AG10803 (cell line): ENCODE measurements at places on chromosomes 4 and X.

DNA sequence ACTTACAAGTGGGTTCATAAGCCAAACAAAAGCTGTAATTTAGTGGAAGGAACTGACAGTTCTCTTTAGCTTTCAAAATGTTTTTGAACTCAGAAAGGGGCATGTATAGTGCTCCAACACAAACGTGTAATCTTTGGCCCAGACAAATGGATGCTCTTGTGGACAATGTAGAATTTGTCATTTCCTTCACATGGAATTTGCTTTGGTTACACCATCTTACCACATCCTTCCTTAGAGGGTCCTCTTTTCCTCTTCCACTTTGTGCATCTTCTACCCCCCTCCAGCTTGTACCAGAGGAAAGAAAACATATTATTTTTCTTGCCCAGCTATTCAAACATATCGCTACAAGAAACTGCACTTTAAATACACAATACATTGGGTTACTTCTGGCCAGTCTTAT, 42.4 kb downstream of the MEPE start:
- no peak for DNase-seq

DNA sequence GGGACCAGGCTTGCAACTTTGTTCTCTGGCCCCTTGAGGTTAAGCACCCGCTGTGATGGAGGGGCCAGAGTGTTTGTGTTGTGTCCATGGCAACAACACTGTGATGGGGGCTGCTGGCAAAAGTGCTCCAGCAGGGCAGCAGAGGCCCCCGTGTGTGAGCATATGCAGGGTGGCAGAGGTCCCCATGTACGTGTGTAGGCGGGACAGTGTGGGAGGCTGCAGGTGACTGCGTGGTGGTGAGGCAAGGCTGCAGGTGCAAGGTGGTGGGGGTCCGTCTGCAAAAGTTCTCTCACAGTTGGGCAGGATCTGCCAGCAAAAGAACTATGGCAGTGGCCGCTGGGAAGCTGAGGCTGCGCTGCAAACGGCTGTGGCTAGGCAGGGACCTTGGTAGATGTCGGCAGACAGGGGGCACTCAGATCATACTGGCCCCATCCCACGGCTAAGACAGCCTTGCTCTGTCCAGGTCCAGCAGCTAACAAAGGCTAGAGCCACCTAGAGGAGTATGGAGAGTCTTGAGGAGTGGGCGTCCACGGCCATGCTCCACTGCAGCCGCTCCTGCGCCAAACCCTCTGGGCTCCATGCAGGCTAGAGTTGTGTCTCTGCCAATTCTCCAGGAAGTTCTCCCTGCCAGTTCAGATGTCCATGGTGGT, 46.8 kb upstream of the PASD1 start:
- no peak for DNase-seq

- peak; percentile 6 for DNase-seq
Observed at GRCh38 chr4:13399257-13399656, 84.9 kb downstream of the RAB28 start.

GRCh38 chr4:25013756-25014661, 16.7 kb downstream of the LGI2 start:
- DNase-seq: no peak

GRCh38 chrX:154484255-154485149, 1.9 kb downstream of the UBL4A start:
- no peak for DNase-seq

DNA sequence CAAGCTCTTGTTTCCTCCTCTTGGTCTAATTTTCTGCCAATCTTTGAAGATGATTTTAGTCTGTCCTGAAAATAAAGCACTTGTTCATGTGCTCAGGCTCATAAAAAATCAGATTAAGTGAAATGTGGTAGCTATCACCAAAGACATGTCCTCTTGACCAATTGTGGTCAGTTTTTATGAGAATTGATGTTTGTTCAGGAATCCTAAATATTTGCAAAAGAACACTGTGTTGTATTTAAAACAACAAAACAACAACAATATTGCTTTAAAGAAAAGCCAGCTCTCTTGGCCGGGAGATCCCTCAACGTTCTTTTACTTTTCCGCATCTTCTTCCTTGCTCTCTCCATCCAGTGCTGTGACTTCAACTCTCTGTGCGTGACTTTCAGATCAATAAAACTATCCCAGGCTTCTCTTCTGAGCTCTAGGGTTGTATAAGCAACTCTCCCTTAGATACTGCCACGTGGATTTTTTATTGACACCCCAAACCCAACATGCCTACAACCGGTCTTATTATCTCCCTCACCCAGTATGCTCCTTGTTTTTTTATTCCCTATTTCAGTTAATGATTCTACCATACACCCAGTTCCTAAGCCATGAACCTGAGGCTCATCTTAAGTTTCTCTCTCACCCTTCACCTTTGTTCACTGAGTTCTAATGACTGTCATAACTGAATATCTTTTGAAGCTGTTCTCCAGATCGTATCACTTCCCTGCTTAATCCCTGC, 309.9 kb downstream of the ARHGAP10 start:
- DNase-seq: no peak

GRCh38 chrX:37349221-37350033, at the start of gene PRRG1:
TSS of gene PRRG1 (plus strand) at chrX:37349364. CDS start at chrX:37406250, 56,886 bp downstream.
- peak; percentile 79 for DNase-seq

GRCh38 chrX:103431316-103431715, 55.0 kb downstream of the BEX3 start:
- no peak for DNase-seq

DNA sequence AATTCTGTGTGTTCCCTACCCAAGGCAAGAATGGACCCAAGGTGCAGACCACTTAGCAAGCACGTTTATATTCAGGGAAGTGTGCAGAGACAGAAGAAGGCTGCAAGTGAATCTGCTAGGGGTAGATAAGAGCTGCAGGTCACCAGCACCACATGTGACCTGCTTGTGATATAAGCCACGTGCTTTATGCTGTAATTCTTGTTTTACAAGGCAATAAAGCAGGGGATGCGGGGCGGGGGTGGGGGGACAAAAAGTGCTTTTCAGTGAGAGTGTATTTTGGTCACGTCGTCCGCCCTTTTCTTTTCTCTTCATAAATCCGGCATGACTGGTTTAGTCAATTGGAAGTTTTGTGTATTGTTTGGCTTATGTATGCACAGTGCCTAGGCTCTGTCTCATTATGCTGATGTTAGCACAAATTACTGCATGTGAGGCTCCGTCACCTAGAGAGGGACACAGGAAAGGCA, 192.7 kb downstream of the RBMX2 start:
- no peak for DNase-seq

DNA sequence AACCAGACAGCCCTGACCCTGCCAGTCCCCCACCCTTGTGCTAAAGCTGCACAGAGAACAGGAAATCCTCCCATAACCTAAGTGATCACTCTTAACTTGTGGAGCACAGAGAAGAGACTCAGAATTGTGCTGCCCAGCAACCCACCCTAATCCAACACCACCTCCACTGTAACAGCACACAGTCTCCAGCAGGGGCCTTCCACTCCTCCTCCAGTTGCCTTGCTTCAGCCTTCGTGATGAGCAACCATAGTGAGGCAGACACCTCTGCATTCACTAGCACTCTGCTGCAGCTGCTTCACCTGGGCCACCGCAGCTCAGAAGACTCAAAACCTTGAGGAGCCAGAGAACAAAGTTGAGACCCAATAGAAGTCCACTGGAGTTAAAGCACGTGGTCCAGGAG, 7.9 kb upstream of the UGT2B4 start:
- DNase-seq: no peak

DNA sequence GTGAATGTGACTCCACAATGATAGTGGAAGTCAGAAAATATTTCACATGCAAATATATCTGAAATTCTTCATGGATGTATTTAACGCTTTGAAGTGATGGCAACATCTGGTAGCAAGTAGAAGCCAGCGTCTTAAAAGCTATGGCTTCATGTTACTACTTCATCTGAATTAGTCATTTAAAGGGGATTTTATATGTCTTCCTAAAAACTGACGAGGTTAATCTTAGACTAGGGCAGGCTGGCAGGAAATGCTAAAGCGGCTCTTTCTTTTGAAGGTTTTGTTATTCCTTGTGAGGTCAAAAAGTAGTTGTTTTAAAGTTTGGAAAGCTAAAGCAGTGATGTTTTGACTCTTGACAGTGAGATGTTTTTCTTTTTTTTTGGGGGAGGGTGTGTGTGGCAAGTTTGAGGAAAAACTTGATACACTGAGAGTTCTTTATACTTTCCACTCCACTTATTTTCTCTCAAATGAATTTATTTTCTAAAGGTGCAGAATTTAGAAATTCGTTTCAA, 22.6 kb downstream of the PLS3 start:
- DNase-seq: peak; percentile 54

GRCh38 chr4:37225778-37226177, 18.8 kb upstream of the NWD2 start:
- DNase-seq: no peak

- no peak for DNase-seq
Observed at GRCh38 chr4:174248407-174248806, 35.1 kb downstream of the FBXO8 start.

GRCh38 chr4:152992466-152992865, 56.3 kb downstream of the FHDC1 start:
- DNase-seq: no peak

DNA sequence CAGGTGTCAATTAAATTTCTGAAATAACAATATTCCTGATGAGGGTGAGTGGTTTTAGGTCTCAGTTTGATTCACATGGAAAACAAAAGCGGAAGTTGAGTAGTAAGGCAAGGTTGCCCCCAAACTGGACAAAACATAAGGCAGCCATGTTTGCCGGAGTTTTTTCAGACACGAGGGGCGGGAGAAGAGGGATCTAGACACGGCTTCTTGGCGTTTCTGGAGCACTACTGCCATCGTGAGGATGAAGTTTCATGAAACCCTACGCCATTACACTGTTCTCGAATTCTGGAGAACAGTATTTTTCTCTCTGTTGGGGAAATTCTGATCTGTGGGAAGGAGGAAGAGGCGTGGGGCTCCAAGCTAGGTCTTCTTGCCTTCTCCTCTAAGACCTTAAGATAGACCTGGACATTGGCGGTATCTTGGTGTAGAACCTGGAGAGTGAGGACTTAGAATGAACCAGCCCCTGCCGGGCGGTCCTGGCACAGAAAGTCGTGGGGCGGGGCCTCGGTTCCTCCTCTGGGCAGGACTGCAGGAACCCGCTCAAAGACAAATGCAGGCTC, 160.3 kb downstream of the OR13H1 start:
- DNase-seq: peak; percentile 5

DNA sequence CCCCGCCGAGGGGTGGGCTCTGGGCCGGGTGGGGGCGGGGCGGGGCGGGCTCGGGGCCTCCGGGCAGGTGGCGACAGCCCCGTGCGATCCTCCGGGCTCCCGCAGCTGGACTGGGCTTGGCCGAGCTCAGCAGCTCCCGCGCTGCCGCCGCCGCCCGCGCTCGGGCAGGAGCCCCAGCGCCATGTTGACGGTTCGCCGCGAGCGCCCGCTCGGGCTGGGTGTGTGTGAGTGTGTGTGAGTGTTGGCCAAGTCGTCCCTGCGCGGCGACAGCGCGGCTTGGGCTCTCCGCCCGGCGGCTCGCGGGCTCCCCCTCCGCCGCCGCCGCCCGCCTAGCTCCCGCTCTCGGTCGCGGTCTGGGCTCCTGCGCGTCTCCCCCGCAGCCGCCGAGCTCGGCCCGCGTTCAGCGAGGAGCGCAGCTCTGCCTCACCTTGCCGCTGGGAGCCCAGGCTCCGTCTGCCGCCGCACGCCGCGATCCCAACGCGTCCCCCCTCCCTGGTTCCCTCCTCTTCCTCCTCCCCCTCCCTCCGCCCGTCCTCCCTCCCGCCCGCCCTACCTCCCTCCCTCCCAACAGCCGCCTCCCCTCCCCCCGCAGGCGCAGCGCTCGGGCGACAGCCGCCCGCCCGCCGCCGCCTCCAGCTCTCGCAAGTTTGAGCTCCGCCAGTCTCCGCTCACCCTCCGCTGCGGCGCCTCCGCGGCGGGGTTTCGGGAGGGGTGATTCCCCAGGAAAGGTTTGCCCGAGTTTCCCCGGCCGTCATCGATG, at the start of gene BCOR:
Gene BCOR, minus strand, starts transcription at position 455 of the 760 bp plus-strand sequence. CDS start 20,029 bp downstream, outside the sequence.
- peak; percentile 72 for DNase-seq

DNA sequence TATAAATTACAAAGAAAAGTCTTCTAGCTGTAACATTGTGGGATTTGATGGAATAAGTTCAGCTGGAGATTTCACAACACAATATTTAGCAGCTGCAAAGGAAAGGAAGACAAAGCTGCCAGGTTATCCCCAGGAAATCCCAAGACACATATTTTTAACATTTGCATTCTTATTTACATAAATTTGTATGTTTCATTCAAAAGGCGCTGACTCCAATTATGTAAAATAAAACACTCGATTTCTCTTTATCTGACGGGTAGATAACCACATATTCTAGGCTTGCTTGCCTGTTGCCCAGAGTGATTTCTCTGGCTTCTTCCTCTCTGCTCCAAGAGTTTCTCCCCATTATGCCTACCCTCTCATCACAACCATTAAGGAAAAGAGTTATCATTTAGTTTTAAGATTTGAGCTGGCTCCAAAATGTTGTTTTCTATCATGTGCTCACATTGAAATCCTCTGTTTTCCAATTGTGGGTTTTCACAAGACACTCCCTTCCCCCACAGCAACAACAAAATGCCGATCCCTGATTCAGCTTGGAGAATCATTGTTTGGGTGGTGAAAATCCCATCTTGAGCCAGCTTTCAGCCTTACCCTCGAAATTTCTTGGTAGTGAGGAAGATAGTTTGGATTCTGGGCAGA, 128.2 kb upstream of the RASGEF1B start:
- no peak for DNase-seq

DNA sequence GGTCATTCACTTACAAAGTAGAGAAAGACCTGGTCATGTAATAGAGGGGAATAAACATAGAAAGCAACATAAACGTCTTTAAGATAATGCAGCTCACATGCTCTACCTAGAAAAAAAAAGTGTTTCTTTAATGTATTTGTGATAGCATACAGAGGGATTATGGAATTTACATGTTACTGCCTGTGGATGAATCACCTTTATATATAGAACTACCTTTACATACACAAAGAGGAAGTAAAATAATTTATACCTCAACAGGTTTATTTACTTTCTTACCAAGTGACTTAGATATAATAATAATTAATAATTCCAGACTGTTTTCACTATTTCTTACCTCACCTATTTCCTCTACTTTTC, 81.5 kb downstream of the PPP3CA start:
- DNase-seq: no peak

GRCh38 chrX:35017284-35017683, 74.7 kb downstream of the FAM47B start:
- DNase-seq: no peak

DNA sequence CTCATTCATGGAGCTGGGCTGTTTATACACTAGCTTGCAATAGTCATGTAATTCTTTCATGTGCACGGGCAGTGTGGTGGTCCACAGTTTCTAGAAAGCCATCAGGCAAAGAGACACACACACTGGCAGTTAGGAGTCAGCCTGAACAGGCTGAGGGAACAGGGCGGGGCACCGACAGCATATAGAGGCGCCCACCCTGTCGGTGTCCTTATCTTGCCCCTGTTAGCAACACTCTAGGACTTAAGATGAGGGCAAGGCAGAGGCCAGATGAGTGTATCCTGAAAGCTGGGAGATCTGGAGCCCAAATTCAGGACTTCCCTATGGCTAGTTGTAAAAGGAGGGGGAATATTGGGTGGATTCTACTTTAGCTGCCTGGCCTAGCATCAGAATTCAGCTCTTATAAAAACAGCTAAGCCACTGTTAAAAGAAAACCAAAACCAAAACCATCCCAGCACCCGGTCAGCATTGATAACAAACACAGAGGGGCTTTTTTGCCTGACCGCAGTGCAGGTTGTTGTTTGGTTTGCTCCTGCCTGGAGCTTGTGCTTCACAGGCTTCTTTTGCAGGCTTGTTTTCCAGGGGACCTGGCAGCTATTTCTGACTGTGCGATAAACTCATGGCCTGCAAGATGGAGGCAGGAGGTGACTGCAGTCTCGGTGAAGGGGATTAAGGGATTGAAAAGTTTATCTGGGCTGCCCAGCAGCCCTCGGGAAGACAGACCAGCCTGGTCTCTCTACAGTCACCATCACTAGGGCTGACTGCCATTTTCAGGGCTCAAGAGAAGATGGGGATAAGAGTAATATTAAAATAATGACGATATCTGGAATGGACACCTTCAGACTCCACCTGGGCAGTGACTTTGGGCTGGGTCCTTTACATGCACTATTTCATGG, 638.9 kb downstream of the MID1IP1 start:
- no peak for DNase-seq
